Activated naive CD4-positive, alpha-beta T cell treated with anti-CD3 and anti-CD28 coated beads, Interleukin-2, amount 50 U/mL, for 16 hours (primary cell): ENCODE measurements at places on chromosomes 2 and 18.

DNA sequence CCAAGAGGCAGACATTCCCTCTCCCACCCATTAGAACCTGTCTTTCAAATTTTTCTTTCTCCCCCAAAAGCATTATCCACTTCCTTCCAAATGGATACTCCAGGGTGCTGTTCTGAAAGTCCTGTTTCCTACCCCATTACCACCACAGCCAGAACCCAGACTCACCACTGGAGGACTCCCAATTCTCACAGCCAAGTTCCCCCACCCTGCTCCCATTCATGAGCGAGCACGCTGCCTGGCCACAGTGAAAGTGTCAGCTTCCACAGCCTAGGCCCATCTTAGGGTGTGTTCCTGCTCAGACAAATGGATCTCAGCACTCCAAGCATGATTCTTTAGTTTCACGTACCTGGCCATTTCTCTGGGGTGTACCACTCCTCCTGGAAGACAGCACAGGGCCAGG lies 3.8 kb upstream of the ANKRD53 start:
- DNase-seq = no peak

GRCh38 chr2:23505218-23505983 lies 120.4 kb downstream of the KLHL29 start:
- no peak for DNase-seq

DNA sequence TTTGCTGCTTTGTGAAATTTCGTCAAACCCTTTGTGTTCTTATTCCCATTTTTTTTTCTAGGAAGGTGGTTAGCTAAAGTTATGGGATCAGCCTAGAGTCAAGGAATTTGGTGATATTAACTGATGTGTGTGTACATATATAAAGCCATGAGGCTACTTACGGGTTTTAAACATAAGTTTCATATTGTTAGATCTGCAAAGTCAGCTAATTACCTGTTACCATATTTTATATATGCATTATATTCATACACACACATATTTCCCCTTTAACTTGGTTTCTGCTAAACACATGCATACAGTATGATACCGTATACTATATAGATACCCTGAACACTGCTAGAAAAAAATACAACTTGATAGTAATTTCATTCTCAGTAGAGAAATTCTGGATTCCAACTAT lies 241.0 kb downstream of the NYAP2 start:
- no peak for DNase-seq

GRCh38 chr2:8223695-8224346 lies 458.0 kb upstream of the ID2 start:
- no peak for DNase-seq

DNA sequence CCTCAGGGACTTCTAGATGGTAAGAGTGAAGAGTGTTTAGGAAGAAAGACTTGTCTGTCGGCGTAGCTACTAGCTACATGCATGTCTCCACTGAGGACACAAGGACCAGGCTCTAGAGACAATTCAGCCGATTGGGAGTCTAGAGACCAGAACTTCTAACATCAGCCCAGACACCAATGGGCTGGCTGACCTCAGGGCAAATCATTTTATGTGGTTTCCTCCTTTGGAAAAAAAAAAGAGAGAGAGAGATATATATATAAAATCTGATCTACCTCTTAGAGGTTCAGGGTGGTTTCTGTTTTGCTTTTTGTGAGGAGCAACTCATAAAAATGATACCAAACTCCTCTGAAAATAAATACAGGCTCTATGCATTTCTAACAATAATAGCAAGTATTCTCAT lies 212.8 kb downstream of the BCL2 start:
- no peak for DNase-seq

DNA sequence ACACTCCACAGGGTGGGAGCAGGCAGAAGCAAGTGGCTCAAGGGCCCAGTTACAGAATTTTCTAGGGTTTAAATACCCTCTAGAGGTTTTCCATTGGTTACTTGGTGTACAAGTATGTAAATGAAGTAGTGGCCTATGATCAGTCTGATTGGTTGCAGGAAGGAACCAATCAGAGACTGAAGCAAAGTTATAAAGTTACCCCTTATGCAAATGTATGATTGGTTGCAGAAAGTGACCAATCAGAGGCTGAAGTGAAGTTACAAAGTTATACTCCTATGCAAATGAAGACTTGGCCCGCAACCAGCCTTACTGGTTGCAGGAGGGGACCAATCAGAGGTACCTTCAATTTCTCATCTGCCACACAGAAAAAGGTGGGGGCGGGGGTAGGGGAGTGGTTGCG lies 154.6 kb downstream of the INO80D start:
- DNase-seq = no peak

DNA sequence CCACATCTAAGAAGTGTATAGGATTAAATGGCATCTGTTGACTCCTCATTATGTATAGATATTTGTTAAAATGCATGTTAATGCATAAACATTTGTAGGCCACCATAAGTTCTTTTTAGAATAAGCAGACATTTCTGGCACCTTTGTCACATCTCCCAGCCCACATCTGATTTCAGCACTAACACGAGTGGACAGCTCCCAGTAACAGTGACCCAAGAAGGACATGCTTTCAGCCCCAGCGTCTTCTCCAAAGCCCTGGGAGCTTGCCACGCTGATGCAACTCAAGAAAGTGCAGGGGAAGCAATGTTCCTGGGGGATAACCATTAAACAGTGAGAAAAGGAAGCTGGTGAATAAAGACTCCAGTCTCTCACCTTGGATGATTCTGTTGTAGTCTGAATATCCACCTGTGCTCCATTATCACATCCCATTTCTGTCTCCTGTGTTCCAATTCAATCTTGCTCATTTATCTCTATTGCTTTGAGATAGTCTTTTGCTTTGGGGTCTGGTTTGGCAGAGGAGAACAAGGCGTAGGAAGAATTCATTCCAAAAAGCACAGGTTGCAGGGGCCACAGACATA lies 182.6 kb upstream of the THSD7B start:
- DNase-seq = no peak

DNA sequence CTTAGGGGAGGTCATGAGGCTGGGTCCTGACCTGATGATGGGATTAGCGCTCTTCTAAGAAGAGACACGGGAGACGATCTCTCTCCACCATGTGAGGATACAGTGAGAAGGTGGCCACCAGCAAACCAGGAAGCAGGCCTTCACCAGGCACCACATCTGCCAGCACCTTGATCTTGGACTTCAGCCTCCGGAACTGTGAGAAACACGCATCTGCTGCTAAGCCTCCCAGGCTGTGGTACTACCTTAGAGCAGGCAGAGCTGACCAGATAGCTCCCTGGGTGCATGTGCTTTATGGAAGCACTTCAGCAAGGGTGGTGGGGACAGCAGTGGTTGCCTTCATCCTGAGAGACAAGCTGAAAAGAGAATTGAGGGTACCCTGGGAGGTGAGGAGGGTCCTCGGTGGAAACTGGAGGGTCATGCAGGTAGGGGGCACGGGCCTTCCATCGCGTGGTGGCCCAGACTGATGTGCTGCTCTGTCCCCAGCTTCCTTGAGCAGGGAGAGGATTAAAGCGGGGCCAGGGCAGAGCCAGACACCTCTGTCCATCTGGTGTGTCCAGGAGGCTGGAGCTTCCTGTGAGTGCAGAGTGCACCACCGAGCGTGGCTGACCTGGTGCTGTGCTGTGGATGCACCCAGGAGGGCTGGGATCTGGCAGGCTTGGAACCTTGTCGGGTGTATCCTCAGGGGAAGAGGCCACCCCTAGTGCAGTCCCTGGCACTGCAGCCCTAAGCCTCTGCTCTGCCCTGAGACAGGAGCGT lies 42.9 kb upstream of the HS6ST1 start:
- DNase-seq = no peak

DNA sequence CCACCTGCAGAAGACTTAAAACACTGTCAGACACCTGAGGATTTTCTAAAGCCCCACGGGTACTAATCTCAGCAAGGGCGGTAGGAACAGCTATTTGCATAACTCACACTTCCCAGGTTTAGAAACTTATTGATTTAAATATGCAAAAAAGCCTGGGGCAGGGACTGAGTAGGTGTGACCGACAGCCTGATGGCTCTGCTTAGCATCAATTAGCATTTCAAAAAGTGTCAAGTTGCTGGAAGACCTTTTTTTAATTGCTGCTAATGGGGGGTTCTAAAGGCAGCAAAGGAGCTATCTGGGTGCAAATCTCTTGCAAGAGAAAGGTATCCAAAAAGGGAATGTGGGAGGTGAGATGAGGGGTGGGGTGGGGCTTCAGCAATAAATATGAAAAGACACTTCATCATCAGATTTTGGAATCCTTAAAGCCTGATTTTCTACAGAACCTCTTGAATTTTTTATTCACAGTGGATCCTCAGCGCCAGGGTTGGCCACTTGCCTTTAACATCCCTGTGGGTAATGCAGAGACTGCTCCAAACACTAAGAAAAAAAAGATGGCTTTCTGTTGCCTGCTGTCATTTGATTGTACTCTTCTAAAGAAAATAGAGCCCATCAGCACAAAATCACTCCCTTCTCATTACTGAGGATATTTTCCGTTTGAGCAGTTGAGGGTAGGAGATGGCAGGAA lies 121.1 kb upstream of the RMP24 start:
- DNase-seq = no peak

DNA sequence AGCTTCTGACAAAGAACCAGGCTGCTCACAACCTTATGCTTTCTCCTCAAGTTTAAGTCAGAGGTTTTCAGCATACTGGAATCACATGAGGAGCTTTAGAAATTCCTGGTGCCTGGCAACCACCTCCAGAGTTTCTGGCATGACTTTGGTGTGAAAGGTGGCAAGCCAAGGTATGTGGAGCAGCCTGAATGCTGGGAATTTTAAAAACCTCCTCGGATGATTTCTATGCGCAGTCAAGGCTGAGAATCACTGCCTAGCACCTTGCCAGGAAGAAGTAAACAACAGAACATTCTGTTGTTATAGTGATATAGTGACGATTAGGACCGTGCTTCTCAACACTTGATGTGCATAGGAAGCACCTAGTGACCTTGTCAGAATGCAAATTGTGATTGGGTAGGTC lies 11.7 kb downstream of the CCBE1 start:
- no peak for DNase-seq

DNA sequence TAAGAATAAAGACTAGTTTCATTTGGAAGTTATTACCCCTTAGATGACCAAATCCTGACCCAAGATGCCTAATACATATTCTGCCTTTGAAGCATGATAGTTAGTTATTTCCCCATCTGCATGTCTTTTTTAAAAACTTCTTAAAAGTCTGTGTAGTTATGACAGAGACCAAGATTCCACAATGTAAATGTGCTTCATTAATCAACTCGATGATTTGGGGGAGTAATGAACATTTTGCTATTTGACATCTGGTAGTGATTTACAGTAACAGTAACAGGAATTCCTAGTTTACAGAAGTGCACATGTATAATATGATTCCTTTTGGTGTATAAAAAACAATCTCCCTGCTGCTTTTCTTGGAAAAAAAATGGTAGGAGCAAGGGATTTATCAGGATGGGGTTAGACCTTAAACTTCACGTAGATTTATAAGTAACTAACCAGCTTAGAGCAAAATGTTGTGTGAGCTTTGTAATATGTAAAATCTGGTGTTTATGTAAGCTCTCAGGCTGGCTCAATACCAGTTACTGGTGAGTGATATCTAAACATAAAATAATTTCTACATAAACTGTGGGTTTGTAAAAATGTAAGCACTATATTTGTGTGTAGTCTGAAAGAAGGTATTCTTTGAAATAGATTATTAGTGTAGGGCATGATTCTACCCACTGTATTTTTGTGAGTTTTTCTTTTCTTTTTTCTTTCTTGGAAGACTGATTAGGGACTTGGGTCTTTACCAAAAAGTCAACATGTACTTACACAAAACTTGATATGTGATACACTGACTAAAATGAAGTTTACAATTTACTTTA lies 641.6 kb downstream of the EPHA4 start:
- no peak for DNase-seq

- no peak for DNase-seq
Measured at GRCh38 chr18:10379522-10379921, 74.9 kb upstream of the APCDD1 start.

DNA sequence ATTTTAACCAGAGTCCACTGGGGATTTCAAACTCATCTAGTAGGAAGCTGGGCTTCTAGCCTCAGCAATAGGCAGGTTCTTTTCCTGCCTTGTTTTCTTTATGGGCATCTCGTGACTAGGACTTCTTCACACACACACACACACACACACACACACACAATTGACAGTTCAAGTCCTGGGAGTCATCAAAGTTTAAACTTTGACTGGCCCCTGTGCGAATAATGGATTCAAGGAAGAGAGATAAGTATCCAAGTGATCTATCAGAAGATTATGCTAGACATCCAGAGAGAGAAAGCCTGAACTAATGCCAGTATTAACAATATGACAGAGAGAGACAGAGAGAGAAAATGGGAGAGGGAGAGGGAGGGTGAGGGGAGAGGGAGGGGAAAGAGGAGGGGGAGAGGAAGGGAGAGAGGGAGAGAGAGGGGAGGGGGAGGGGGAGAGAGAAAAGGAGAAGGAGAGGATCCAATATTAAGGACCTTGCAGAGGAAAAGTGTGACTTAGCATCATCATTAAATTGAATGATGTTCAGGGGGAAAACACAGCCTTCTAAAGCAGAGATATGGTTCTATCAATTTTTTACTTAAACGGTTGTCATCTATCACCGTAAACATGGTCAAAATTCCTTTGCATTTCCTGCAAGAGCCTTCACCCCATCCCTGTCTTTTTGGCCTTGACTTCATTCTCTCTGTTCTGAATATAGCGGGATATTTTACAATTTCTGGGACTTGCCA lies 327.6 kb upstream of the ZEB2 start:
- no peak for DNase-seq

DNA sequence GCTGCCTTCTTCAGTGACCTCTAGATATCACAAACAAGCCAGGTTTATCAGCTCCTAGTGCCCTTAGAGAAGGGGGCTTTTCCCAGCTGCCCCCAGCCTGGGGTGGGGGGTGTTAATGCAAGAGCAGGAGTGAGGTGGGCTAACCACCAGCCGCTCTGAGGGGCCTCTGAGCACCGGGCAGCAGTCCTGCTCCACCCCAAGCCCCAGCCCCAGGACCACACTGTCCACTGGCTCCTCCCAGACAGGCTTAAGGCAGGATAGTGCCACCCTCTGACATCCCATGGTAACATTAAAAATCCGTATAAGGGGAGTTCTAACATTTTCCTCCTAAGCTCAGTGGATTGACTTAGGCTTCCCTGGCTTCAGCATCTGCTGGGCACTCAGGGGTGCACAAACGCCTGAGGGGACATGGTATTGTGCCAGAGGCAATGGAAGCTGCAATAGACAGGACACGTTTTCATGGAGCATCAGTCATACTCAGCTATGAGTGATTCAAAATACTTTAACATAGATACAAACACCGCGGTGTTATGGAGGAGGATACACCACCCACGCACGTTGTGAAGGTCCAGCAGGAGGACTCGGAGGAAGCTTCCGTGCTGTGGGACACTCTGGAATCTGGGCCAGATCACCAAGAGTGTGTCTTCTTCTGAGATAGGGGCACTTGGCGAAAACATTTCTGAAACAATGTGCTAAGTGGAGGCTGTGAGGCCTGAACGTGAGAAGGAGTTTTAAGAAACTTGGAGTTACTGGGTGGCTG lies 112.7 kb upstream of the EPC2 start:
- no peak for DNase-seq

- no peak for DNase-seq
Measured at GRCh38 chr2:23567161-23567756, 182.3 kb downstream of the KLHL29 start.
